ENCODE measurements at places on chromosomes 3 and 15. TPM values are rescaled to one million over a fixed set of nuclear protein-coding genes. Genes with fewer than 3 reads are reported as not detected.

AGBL1 gene
- total RNA-seq: 17.7 TPM

- no peaks in the 10 kb centered on the region for H3K27me3 ChIP-seq
- H3K4me3 ChIP-seq: no peak overlapping the region
- DNase-seq: no peak
- no peaks in the 10 kb centered on the region for H3K4me1 ChIP-seq
These were observed 244.2 kb downstream of the LSAMP start for GRCh38 chr3:116200956-116201690.

- peaks cover 25% of the 10 kb centered on the region for H3K4me1 ChIP-seq
- H3K4me3 ChIP-seq: no peak overlapping the region
- no peak for DNase-seq
- H3K27me3 ChIP-seq: no peaks in the 10 kb centered on the region
- H3K36me3 ChIP-seq: peaks cover 38% of the 10 kb centered on the region
These were observed 28.1 kb downstream of the NKIRAS1 start for GRCh38 chr3:23888617-23889228.

DNA sequence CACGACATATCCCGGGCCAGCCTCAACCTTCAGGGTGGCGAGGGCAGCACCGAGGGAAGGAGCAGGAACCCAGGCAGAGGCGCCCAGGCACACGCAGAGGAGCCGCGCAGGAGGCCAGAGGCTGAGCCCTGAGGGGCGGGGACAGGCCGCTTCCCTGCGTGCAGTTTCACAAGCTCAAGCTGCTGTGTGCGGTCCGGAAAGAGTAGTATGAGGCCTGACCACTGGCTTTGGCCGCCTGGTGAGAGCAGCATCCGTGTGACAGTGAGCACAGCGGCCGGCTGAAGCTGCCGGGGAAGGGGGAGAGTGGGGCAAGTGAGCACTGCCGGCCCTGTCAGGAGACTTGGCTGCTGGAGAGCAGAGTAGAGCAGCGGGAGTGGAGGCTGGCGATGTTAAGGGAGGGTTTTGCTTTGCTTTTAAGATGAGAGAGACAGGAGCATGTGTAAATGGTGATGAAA, 8.7 kb downstream of the ZDHHC19 start:
- H3K36me3 ChIP-seq: no peaks in the 10 kb centered on the region
- no peak overlapping the region for H3K27ac ChIP-seq
- no peak overlapping the region for H3K4me3 ChIP-seq
- no peaks in the 10 kb centered on the region for H3K4me1 ChIP-seq
- DNase-seq: peak; percentile 63

GOLGA6D gene
- total RNA-seq: not detected

SENP2 gene
- 31.2 TPM for total RNA-seq

- H3K27ac ChIP-seq: no peak overlapping the region
- no peaks in the 10 kb centered on the region for H3K4me1 ChIP-seq
- no peaks in the 10 kb centered on the region for H3K36me3 ChIP-seq
- H3K27me3 ChIP-seq: no peaks in the 10 kb centered on the region
- no peak for DNase-seq
These were observed 385.7 kb downstream of the CGGBP1 start for GRCh38 chr3:87673132-87673531.

DNA sequence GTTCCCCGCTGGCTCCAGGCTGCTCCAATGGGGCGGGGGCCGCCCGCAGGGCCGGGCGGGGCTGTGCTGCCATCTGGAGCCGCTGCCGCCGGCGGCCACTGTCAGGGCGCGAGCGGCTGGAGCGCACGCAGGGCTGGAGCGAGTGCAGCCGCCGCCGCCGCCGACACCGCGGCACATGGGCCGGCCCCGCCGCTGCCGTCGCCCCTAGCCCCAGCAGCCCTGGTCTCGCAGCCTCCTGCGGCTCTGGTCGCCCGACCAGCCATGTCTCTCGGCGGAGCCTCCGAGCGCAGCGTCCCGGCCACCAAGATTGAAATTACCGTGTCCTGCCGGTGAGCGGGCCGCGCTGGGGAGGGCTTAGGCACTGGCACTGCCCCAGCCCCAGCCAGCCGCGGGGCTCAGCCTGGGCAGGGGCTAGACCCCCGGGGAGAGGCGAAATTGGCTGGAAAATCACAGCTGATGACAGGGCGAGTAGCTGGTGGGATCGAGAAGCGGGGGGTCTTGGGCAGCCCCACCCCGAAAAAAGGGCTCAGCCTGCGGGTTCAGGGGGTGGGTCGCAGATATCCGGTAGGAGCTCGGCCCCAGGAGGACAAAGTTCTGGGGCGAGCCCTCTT, at the start of gene CPNE9:
CPNE9 (plus strand) TSS at position 98 of the 611 bp plus-strand sequence; CDS start at position 262, 164 bp downstream.
- H3K36me3 ChIP-seq: no peaks in the 10 kb centered on the region
- DNase-seq: no peak
- no peak within 1 kb of the TSS for H3K27ac ChIP-seq
- no peaks in the 10 kb centered on the region for H3K27me3 ChIP-seq

DNA sequence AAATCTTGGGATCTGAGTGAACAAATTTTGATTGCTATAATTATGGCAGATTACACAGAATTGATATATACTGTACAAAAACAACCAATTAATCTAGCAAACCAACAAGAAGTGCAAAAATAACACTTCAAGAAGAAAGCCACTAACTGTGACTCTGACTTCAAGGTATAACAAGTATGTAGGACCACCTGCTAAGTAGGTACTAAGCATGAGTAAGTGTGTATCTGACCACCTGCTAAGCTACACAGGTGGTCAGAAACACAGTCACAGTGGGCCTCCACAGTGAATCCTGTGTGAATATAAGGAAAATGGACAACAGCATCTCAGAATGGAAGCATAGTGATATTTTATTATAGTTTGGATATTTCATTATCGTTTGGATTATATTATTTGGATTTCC, 14.8 kb upstream of the PLSCR4 start:
- H3K27ac ChIP-seq: no peak overlapping the region
- no peaks in the 10 kb centered on the region for H3K27me3 ChIP-seq
- DNase-seq: no peak
- H3K36me3 ChIP-seq: no peaks in the 10 kb centered on the region

DNA sequence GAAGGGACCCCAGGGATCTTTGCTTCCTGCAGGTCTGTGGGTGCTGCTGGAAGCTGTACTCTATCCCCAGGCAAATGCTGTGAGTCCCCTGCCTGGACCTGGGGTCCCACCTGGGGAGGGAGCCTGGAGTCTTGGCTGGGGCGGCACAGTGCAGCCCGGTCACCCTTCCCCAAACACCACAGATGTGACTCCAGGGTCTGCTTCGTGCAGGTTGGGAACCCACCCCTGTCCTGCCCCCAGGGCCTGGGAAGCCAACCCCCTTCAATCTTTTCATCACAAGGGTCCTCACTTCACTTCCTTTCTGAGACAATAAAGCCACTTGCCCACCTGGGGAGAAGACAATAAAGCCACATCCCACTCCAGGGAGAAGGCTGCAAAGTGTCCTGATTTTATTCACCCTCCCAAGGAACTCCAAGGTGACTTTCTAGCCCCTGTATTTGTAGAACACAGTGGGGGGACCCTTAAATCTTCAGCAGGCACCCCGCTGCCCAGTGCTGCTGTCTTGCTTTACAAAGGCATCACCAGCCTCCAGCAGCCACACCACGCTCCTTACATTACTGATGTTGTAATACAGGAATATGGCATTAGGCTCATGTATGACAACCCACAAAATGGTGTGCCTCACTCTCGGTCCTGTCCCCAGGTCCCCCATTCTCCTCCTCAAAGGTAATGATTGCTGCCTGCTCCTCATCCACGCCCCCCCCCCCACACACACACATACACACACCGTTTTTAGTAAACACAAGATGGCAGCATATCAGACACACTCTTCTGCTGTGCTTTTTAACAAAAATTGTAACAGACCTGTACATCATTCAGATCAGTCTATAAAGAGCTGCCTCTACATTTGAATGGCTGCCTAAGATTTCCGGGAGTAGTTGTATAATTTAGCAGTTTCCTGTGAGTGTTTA, 9.9 kb downstream of the C3orf22 start:
- H3K4me3 ChIP-seq: no peak overlapping the region
- no peak for DNase-seq
- H3K36me3 ChIP-seq: no peaks in the 10 kb centered on the region
- no peaks in the 10 kb centered on the region for H3K4me1 ChIP-seq

DNA sequence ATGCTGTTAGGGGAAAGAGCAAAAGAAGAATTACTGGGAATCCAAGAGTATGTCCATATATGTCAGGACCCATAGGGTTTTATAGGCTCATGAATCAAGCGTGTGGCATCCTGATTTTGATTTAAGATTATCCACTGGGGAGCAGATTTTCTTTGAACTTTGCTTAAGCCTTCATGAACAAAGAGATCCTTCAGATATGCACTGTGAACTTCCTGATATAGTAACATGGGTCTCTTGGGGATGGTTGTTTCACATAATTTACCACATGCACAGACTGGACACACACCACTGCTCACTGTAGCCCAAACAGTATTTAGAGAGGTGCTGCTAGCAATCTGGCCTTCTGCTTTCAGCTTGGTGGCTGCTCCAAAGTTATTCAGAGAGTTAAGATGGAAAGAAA, 200.9 kb upstream of the ZPLD1 start:
- H3K4me3 ChIP-seq: no peak overlapping the region
- H3K27ac ChIP-seq: no peak overlapping the region
- H3K36me3 ChIP-seq: no peaks in the 10 kb centered on the region
- H3K4me1 ChIP-seq: no peaks in the 10 kb centered on the region

CCDC32 gene
- 9.3 TPM for total RNA-seq

GRCh38 chr15:49185473-49185872, 15.4 kb downstream of the GALK2 start:
- H3K4me3 ChIP-seq: no peak overlapping the region
- H3K4me1 ChIP-seq: no peaks in the 10 kb centered on the region
- no peak overlapping the region for H3K27ac ChIP-seq
- DNase-seq: no peak
- H3K36me3 ChIP-seq: no peaks in the 10 kb centered on the region

GRCh38 chr15:22810853-22811338, 24.5 kb downstream of the NIPA1 start:
- H3K36me3 ChIP-seq: peaks cover 2% of the 10 kb centered on the region
- H3K27me3 ChIP-seq: no peaks in the 10 kb centered on the region

DNA sequence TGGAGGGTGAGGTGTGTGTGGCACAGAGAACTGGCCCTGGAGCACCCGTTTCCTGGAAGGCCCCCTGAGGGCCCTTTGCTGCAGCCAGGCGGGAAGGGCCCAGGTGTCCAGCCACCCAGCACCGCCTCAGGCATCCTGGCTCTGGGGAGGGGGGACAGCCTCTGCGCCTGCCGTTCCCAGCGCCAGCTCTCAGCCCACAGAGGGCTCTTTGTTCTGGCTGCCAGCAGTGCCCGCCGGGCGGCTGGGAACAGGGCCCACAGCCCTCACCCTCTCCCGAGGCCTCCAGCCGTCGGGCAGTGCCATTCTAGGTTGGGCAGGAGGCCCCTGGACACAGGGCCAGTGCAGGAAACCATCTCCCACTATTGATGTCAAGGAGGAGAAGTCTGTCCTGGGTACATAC, 8.3 kb downstream of the SLC38A3 start:
- peaks cover 9% of the 10 kb centered on the region for H3K36me3 ChIP-seq
- peaks cover 15% of the 10 kb centered on the region for H3K4me1 ChIP-seq
- no peak overlapping the region for H3K4me3 ChIP-seq

GRCh38 chr3:66004244-66004643, 34.5 kb downstream of the MAGI1 start:
- no peaks in the 10 kb centered on the region for H3K27me3 ChIP-seq
- H3K27ac ChIP-seq: no peak overlapping the region
- no peaks in the 10 kb centered on the region for H3K4me1 ChIP-seq
- DNase-seq: no peak
- no peak overlapping the region for H3K4me3 ChIP-seq

FBXW12 gene
- not detected for total RNA-seq

GRCh38 chr15:77083381-77084160, 12.7 kb upstream of the TSPAN3 start:
- H3K27me3 ChIP-seq: no peaks in the 10 kb centered on the region
- peak; percentile 83 for DNase-seq
- peaks cover 6% of the 10 kb centered on the region for H3K4me1 ChIP-seq
- peak overlapping the region; percentile 37 for H3K4me3 ChIP-seq
- H3K27ac ChIP-seq: peak overlapping the region; percentile 79

MIX23 gene
- 36.0 TPM for total RNA-seq

GRCh38 chr15:70323111-70323851, 225.6 kb upstream of the TLE3 start:
- H3K27ac ChIP-seq: no peak overlapping the region
- H3K27me3 ChIP-seq: no peaks in the 10 kb centered on the region
- no peaks in the 10 kb centered on the region for H3K36me3 ChIP-seq
- no peaks in the 10 kb centered on the region for H3K4me1 ChIP-seq

GRCh38 chr15:33160581-33161165, 33.8 kb downstream of the FMN1 start:
- peak overlapping the region; percentile 70 for H3K27ac ChIP-seq
- H3K4me1 ChIP-seq: peaks cover 15% of the 10 kb centered on the region
- no peaks in the 10 kb centered on the region for H3K27me3 ChIP-seq
- H3K4me3 ChIP-seq: no peak overlapping the region
- no peaks in the 10 kb centered on the region for H3K36me3 ChIP-seq

- H3K4me1 ChIP-seq: no peaks in the 10 kb centered on the region
- no peak overlapping the region for H3K27ac ChIP-seq
- H3K36me3 ChIP-seq: peaks cover 94% of the 10 kb centered on the region
- DNase-seq: no peak
- no peak overlapping the region for H3K4me3 ChIP-seq
- H3K27me3 ChIP-seq: no peaks in the 10 kb centered on the region
These were observed 78.1 kb downstream of the DCUN1D1 start for GRCh38 chr3:182902236-182902635.

PROK2 gene
- total RNA-seq: 0.81 TPM

- H3K36me3 ChIP-seq: no peaks in the 10 kb centered on the region
- no peaks in the 10 kb centered on the region for H3K27me3 ChIP-seq
- DNase-seq: no peak
- H3K27ac ChIP-seq: peak overlapping the region; percentile 58
These were observed 59.6 kb upstream of the TSC22D2 start for GRCh38 chr3:150348500-150348899.

- H3K27me3 ChIP-seq: peaks cover 44% of the 10 kb centered on the region
- peak; percentile 69 for DNase-seq
- no peak overlapping the region for H3K27ac ChIP-seq
- H3K36me3 ChIP-seq: no peaks in the 10 kb centered on the region
- peaks cover 3% of the 10 kb centered on the region for H3K4me1 ChIP-seq
These were observed 1.9 kb downstream of the CHST2 start for GRCh38 chr3:143121241-143122088.

LINGO1 gene
- 0.25 TPM for total RNA-seq

- no peak for DNase-seq
- H3K4me1 ChIP-seq: no peaks in the 10 kb centered on the region
- H3K27ac ChIP-seq: no peak overlapping the region
- H3K4me3 ChIP-seq: no peak overlapping the region
These were observed 88.7 kb downstream of the GABRG3 start for GRCh38 chr15:27059610-27060202.

DNA sequence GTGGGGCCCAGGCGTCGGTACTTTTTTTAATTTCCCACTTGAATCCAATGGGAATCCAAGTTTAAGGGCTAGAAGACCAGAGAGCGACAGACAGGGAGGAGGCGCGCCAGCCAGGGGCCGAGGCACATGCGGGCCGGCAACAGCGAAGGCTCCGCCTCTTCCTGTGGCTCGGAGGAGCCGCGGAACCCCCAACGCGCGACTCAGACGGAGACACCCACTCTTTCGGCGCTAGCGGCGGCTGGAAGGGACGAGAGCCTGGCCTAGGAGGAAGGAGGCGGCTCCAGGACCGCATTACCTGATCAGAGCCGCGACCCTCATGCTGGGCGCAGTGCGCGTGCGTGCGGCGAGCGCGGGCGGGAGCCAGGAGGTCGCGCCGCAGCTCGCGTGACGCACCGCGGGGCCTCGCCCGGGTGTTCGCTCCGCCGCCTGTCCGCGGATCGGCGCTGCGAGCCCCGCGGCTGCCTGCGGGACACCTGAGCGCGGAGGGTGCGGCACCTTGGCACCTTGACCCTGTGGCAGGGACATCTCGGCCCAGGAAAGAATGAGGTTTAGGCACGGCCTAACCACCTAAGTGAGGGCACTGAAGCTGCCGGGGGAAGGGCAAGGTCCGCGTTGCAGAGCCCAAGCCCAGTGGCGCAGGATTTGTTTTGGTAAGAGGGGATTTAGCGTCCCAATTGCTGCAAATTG, at the start of gene DPH6:
DPH6 (minus strand) TSS at position 342 of the 687 bp plus-strand sequence; CDS start at position 318, 24 bp downstream.
- peaks cover 15% of the 10 kb centered on the region for H3K4me1 ChIP-seq
- H3K27ac ChIP-seq: peak within 1 kb of the TSS; percentile 96
- peaks cover 11% of the 10 kb centered on the region for H3K36me3 ChIP-seq
- peak; percentile 85 for DNase-seq

RGMA gene
- total RNA-seq: 139 TPM
